ENCODE measurements at places on chromosomes 2 and 18.

DNA sequence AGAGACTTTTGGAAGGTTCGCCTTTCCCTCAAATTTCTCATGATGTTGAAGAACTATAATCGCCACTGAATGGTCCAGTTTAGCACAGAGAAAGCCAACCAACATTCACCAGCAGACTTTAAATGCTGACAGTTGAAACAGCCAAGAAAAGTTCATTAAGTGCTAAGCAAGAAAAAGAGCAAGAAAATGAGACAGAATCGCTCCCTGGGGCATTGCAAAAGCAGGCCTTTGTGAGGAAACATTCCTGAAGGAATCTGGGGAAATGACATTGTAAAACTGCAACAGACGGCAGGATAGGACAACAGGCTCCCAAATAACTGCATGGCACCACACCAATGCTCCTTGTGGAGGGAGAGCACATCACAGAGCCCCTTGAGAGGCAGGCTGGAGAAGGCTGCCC is 269.3 kb upstream of the ID2 start:
- DNase-seq: no peak

DNA sequence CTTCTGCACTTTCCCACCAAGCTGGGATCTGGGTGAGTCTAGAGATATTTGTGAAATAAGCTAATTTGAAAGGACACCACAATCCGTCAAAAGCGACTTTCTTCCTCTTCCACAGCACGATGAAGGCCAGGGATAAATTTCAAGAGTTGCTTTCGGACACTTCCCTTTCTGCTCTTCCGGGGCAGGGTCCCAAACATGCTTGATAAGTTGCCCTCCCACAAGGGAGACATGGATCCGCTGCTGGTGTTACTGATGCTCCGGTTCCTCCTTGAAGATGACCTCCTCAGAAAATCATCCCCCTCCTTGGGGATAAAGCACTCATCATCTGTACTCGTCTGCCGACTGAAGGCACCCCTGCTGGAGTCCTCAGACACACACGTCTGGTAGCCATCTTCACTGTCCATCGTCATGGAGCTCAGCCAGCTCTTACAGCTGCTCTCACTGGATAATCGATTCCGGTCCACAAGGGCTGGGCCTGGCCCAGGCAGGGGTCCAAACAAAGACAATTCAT is 28.2 kb downstream of the CYTIP start:
- DNase-seq: no peak

- DNase-seq: no peak
Observed at GRCh38 chr2:206031950-206032567, 53.9 kb downstream of the INO80D start.

GRCh38 chr2:80117401-80117800 is 187.2 kb downstream of the LRRTM1 start:
- no peak for DNase-seq

- DNase-seq: no peak
Observed at GRCh38 chr2:228747483-228747882, 523.6 kb downstream of the PID1 start.

- DNase-seq: no peak
Observed at GRCh38 chr2:213640738-213641425, 356.6 kb downstream of the SPAG16 start.

DNA sequence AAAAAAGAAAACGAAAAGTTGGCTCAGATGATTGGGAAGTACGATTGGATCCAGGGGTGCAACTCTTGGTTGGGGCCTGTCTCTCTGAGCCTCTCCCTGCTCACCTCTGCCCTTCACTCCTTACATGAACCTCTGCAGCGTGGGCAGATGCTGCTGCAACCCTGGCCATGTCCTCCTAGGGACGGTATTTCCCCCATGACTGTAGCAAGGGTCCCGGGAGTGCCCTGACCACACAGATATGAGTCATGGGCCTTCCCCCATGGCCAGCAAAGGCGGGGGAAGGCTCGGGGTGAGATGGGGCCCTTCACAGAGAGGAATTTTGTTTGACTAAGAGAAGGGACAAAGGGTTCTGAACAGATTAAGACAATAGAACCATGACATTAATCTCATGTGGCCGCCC is 129.0 kb downstream of the NCK2 start:
- no peak for DNase-seq

DNA sequence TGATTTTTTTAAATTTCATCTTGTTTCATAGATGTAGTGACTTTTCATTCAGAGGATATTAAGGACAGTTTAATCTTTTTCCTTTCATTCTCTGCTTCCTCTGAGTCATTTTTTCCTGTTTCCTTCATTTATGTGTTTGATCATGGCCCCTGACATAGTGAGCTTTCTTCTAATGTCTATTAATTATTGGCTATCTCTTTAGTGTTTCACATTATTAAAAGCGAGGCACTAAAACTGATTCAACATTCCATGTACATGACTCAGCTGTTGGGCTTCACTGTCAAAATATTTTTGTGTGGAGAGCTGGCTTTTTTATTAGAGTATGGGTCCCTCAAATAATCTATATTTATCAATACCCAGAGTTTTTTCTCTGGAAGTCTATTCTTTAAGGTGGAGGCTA is 125.8 kb downstream of the THSD7B start:
- DNase-seq: no peak

GRCh38 chr2:182300608-182301007 is 126.2 kb downstream of the PDE1A start:
- no peak for DNase-seq

GRCh38 chr2:186841940-186842339 is 7.0 kb downstream of the ZSWIM2 start:
- DNase-seq: no peak

- DNase-seq: no peak
Observed at GRCh38 chr2:146135245-146135644, 1615.3 kb upstream of the ZEB2 start.

DNA sequence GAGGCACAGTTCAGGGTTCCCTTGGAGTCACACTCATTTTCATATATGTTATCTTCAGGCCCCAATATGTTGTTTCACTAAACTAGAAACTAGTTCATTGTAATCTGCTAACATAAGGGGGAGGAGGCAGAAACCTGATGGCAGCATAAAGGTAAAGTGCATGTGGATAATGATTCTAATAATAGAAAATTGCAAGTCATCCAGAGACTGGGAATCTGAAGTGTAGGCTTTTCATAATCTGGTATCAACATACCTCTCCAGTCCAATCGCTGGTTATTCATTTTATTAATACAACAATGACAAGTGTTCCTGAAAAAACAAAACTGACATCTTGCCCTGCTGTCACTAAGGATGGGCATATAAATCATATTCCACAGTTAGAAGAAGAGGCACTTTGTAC is 326.3 kb upstream of the ZNF804A start:
- no peak for DNase-seq

- no peak for DNase-seq
Observed at GRCh38 chr18:805755-806110, 6.3 kb downstream of the YES1 start.

All from central memory CD4-positive, alpha-beta T cell (primary cell).